ENCODE measurements at places on chromosomes 3 and 15.

GRCh38 chr3:69542089-69542804 is 156.4 kb upstream of the FRMD4B start:
- DNase-seq, result peak; percentile 51

GRCh38 chr3:173690542-173691180 is 293.1 kb downstream of the NLGN1 start:
- DNase-seq, result no peak

GRCh38 chr3:181695661-181696491 is 15.8 kb upstream of the SOX2 start:
- peak; percentile 57 for DNase-seq

- DNase-seq, result no peak
Observed at GRCh38 chr3:144011251-144011799, 39.7 kb downstream of the DIPK2A start.

DNA sequence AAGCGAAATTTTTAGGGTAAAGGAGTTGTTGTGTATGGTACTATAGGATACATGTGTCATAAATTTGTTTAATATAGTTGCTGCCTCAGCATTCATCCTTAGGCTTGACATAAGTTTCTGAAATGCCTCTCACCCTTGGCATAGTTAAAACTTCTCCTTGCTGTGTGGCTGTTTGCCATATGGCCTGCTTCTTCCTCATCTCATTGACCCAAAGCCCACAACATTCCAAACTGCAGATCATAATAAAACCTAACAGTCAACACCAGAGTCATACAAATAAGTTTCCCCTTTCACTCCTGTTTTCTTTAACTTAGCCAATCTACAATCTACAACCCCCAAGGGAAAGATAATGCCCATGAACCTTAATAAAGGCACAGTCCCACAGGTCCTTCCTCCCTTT is 136.6 kb downstream of the TMCC1 start:
- no peak for DNase-seq

DNA sequence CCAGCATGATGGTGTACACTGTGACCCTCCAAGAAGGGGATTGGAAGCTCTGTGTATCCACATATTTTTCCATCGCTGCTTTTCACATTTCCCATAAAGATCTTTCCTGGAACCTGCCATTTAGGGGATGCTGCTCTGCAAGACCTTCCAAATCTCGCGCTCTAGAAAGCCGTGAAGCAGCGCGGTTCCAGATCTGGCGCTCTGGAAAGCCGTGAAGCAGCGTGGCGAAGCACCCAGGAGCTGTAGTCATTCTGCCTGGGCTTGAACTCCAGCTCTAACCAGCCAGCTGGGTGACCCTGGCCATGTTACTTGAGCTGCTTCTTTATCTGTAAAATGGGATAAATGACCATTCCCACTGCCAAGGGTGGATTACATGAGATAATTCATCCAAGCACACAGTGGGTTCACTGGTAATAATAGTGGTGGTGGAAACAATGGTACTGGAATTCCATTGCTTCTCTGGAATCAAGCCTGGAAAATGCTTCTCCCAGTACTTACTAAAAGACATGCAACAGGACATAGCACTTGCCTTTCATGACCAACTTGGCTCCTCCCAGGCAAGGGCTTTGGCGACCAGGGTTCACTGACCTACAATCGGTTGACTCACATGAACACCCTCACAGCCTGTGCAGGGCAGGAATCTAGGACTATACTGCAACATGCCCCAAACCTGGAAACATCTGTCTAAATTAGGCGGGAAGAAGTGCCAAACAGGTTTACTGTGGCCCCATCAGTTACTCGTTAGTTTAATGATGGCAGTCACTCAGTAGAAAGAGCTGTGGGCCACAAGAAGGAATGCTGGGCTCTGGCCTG is 70.7 kb downstream of the XXYLT1 start:
- DNase-seq, result no peak

GRCh38 chr15:52737720-52738119 is 52.4 kb downstream of the ONECUT1 start:
- DNase-seq, result no peak

- DNase-seq, result peak; percentile 28
Observed at GRCh38 chr15:54082836-54083492, 104.7 kb downstream of the UNC13C start.

DNA sequence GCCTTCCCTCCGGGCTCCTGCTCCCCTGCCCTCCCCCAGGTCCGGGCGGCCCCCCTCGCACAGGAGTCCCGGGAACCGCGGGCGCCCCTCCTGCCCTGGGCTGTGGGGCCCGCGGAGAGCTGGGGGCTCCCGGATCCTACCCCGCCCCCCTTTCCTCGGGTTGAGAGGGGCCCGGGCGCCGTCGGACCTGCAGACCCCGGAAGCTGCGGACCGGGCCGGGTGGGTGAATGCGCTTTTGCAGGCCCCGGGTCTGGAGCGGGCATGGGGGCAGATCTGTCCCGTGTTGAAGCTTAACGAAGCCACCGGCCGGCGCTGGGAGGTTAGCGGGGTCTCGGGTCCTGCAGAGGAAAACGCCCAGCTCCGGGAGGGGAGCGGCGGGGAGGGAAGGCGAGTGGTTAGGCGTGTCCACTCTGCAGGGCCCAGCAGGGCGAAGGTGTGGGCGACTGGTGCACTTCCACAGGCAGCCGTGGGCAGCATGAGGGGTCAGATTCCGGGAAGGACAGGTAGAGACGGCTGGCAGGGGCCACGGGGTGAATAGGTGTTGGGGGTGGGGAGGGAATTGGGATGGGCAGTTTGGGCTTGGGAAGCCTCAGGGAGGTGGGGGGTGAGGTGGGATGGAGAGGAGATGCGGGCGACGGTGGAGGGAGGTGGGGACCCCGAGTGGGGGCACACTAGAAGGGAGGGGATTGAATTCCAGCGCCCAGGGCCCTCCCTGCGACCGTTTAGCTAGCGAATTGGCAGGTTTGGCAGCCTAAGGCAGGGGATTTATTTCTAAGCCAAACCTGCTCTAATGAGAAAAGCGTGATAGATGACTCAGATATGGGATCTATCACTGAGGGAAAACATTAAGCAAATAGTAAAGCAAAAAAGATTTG is 635 bp downstream of the CD276 start:
- peak; percentile 46 for DNase-seq

DNA sequence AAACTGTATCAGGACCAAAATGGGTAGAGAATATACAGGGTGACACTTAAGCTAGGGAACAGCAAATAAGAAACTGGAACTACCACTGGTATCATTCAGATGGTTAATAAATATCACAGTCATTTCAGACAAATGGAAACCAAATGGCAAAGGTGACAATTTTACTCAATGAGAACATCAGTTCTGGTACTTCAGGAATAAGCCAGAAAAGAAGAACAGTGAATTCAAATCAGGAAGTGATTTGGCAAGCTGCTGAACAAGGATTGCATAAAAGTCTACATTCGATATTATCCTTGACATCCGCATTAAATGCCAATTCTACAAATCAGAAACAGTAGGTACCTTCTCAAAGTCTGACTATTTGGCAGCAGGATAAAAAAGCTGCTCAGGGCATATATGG is 23.5 kb upstream of the STIMATE start:
- DNase-seq, result no peak

GRCh38 chr15:78418686-78419085 is 19.3 kb upstream of the IREB2 start:
- no peak for DNase-seq

GRCh38 chr3:100072326-100073048 is 41.8 kb downstream of the FILIP1L start:
- DNase-seq, result no peak

Data from endothelial cell (in vitro differentiated cells).